ENCODE measurements at places on chromosomes 16 and 17.

GRCh38 chr17:39667262-39667944, 850 bp upstream of the PNMT start:
- peak; percentile 22 for DNase-seq

GRCh38 chr17:36149296-36149820, 27.1 kb downstream of the TBC1D3B start:
- DNase-seq: no peak

DNA sequence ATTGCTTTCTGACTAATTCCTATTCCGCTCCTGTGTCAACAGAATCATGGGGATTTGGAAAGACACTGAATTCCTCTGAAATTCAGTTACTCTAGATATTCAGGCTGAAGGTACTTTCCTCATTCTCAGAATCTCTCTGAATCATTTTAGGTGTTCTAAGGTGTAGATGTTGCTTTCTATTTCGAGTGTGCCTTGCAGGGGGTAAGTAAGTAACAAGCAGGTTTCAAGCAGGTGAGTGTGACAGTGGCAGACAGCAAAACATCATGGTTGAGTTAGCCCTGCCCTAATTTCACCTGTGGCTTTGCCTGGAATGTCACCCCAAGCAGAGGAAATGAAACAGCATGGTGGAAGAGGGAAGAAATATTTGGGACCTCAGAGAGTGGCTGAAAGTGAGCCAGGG, 75.1 kb downstream of the SHISA9 start:
- no peak for DNase-seq

GRCh38 chr16:63568164-63568563, 1531.9 kb upstream of the CDH8 start:
- no peak for DNase-seq

DNA sequence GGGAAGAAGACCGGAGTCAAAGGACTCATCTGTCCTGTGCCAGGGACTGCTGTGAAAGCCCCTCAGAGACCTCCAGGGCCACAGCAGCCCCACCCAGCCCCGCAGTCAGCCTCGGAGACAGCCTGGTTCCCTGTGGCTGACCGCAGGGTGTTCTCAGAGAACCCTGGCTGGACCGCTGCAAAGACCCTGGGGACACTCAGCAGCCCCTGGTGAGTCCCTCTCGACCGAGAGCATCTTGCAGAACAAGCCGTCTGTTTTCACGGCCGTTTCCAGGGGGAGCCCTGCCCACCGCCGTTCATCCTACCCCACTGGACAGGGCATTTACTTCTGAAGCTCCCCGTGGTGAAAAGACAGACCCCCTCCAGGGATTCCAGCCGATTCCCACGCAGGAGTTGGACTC, 10.3 kb downstream of the UBALD1 start:
- DNase-seq: no peak

- peak; percentile 86 for DNase-seq
Observed at GRCh38 chr16:85553436-85554113, 59.5 kb upstream of the GSE1 start.

- no peak for DNase-seq
Observed at GRCh38 chr16:86349338-86349900, 160.9 kb upstream of the FOXF1 start.

GRCh38 chr17:50934672-50935220, 68.6 kb upstream of the TOB1 start:
- DNase-seq: no peak

GRCh38 chr17:30318155-30318554, 15.7 kb downstream of the TMIGD1 start:
- DNase-seq: peak; percentile 29

DNA sequence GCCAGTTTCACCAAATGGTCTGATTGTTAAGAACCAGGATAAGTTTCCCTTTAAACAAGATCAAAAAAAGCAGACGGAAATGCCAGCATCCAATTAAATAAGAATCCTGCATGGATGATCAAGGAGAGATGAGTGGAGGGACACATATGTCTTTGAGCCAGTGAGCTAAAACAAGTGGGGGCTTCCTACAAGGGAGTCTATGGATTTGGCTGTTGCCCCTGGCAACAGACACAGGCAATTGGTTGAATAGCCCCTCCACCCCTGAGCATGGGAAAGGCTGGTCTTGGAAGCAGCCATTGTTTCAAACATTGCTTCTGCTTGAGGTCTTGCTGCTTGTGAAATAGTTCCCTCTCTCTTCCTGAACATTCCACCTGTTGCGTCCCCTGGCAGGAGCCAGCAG, 374.7 kb upstream of the ERCC4 start:
- no peak for DNase-seq

- DNase-seq: no peak
Observed at GRCh38 chr16:4212211-4212933, 29.5 kb downstream of the SRL start.

- DNase-seq: no peak
Observed at GRCh38 chr17:10807704-10808128, 3.8 kb upstream of the TMEM238L start.

GRCh38 chr16:57677622-57678369, 9.7 kb downstream of the ADGRG3 start:
- peak; percentile 74 for DNase-seq

DNA sequence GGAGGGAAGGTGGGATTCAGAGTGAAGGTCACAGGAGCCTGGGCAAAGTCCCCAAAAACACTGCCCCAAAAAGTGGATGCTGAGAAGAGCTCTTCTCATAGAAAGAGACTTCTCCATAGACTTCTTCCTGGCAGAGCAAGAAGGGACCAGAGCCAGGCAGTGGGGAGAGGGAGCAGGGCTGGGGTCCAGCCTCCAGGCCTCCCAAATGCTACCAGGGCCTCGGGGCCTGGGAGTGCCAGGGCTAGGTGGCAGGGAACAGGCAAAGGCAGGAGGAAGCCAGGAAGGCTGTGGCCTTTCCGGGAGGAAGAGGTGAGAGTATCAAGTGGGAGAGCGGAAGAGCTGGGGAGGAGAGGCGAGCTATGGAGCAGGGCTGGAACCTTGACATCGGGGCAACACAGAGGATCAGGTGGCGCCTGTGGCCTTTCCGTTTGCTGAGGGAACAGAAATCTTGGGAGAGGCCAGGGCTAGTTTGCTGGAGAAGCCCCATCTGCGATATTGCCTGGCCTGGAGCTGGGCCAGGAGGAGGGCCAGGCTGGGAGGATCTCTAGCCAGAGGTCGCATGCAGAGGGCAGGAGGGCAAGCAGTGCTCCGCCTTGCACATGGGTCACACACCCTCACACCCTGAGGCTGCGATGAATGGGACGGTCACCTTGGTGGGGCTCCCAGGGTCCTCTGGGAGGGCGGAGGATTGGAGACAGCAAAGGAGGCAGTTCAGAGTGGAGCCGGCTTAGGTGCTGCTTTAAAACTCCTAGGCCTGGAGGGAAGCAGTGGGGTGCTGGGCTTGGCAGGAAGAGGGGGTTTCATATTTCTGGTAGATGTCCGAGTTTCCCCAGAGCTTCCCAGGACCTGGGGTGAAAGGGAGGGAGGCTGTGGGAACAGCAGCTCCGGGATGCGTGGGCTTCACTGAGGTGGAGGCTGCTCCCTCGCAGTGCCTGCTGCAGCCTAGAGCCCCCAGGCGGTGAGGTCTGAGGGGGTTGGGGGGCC, 3.4 kb downstream of the SLC16A5 start:
- peak; percentile 31 for DNase-seq

DNA sequence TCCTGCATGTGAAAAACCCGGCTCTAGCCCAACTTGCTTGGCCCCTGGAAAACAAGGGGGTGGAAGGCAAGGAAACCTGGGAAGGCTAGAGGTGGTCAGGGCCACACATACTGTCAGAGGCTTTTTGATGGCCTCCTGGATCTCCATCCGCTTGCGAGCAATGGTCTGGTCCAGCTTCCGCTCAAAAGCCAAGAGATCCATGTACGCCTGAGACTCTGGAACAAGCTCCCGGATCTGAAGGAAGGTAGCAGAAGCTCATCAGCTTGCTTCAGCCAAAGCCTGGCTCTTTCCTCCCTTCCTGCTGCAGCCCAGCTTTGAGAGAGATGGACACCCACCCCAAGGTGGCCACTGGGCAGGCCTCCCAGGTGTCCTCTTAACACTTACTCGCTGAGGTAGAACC, 5.7 kb downstream of the SMARCD2 start:
- DNase-seq: no peak

DNA sequence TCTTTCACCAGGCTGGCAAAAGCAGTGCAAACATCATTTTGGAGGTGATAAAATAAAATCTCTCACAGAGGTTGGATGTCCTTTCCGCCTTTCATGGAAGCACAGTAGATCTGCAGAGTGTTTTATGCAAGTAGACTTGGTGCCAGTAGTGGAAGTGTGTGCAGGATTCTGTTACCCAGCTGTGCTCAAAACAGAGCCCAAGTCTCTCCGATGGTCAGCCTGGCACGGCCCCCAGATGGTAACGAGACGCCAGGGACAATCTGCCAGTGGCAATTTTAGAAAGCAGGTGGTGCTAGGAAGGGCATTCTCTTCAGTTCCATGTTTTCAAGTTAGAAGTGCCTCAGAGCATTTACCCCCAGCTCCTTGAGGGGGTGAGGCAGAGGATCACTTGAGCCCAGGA, 1.5 kb upstream of the MTHFSD start:
- no peak for DNase-seq

GRCh38 chr17:75749545-75750389, 15.2 kb downstream of the GALK1 start:
- DNase-seq: peak; percentile 86

- no peak for DNase-seq
Observed at GRCh38 chr17:63132459-63132911, 166.4 kb downstream of the TANC2 start.

DNA sequence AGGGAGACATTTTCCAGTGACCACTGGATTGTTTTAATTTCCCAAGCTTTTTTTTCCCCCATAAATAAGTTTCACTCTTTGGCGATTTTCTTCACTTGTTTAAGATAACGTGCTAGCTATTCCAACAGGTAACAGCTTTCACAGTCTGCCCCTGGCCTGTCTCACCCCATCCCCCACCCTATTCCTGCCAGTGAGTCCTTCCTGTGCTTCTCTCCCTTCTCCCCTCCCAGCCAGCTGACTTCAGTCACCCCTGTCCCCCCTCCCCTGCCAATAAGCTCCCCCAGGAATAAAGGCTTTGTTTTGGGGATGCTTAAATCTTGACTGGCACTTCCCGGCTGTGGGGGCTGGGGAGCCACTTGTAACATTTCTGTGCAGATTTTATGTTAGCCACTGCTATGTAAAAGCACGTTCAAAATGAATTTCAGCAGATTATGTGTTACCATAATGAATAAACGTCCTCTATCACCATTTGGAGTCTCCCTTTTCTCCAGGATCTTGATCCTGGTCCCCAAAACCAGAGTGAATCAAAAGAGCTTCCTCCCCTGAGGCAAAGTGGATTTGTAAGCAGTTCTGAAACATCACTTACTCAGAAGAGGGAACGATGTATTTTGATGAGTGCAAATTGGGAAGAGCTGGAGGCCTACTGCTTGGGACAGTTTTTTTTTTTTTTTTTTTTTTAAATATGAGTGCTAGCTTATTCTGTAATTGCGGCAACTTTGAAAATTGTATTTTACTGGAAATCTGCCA, 58.2 kb downstream of the IGF2BP1 start:
- no peak for DNase-seq

- DNase-seq: no peak
Observed at GRCh38 chr17:17060930-17061329, 18.7 kb downstream of the MPRIP start.

- no peak for DNase-seq
Observed at GRCh38 chr16:63813862-63814261, 1308.0 kb downstream of the CDH11 start.

GRCh38 chr16:11379420-11379819, 34.2 kb downstream of the RMI2 start:
- DNase-seq: no peak

GRCh38 chr17:70752966-70753467, 583.7 kb downstream of the KCNJ2 start:
- peak; percentile 22 for DNase-seq

DNA sequence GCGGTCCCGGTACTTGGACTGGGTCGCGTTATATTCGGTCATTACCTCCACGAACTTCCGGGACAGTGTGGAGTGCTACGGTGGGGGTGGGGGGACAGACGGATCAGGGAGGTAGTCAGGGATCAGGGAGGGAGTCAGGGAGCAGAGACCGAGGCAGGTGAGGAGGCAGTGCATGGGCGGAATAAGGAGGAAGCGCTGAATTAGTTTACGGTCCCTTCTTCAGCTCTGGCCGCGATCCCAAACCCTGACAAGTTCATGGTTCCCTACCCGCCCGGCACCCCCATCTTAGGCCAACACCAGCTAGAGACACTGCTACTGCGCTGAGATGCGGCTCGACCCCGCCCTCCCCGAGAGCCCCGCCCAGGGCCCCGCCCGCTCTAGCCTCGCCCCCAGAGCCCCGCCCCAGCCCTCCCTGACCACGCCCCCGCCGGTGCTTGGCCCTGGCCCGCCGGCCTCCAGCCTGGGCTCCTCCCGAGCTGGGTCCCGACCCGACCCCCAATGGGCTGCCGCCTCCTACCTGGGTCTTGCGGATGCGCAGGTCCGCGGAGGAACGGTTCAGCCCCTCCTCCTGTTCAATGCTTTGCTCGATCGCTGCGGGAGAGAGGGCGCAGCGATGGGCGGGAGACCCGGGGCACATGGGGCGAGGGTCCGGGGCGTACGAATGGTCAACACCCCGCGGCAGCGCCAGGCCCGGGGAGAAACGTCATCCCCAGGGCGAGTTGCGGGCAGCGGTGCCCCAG, 12.1 kb downstream of the HSD3B7 start:
- peak; percentile 75 for DNase-seq

GRCh38 chr17:17940441-17940911, 31.7 kb downstream of the TOM1L2 start:
- no peak for DNase-seq

DNA sequence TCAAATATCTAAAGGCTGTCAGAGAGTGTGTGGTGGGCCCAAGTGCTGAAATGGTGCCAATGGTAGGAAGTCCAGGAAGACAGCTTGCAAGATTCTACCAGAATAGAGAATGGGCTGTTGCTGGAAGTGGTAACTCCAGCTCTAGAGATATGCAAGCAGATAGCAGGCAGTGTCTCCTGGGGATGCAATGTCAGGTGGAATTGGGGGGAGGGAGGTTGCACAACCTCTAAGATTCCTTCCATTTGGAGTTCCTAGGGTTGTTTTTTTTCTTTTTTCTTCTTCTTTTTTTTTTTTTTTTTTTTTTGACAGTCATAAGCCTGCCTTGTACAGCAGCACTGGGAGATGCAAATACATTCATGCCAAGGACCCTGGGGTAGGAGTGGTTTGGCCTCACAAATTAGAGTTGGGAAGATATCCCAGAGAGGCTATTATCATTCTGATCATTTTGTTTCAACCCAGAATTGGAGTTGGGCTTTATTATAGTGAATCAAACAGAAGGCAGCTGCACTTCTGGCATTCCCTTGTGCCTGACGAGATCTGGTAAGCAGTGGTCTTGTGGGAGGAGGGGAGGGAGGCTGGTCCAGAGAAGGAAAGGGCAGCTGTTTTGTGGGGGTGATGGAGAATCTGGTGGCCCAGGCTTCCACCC, 51.1 kb downstream of the SLC6A2 start:
- DNase-seq: no peak

DNA sequence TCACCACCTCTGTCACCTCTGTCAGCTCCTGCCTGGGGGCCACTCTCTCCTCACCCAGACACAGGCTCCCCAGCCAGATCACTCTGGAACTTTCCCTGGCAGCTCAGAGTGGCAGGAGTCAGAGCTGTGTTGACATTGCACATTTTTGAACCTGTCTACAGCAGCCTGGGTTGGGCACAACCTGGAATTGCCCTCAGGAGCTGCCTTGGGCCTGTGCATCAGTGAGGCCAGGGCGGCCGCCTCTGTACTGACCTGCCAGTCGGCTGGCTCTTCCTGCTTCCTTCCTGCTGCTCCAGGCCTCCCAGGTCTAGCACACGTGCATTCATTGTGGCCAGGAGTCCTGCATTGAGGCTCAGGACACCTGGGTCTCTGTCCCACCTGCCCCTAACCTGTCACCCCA, 14.2 kb upstream of the TMEM11 start:
- no peak for DNase-seq
